ENCODE measurements at places on chromosomes 1 and 21.

DNA sequence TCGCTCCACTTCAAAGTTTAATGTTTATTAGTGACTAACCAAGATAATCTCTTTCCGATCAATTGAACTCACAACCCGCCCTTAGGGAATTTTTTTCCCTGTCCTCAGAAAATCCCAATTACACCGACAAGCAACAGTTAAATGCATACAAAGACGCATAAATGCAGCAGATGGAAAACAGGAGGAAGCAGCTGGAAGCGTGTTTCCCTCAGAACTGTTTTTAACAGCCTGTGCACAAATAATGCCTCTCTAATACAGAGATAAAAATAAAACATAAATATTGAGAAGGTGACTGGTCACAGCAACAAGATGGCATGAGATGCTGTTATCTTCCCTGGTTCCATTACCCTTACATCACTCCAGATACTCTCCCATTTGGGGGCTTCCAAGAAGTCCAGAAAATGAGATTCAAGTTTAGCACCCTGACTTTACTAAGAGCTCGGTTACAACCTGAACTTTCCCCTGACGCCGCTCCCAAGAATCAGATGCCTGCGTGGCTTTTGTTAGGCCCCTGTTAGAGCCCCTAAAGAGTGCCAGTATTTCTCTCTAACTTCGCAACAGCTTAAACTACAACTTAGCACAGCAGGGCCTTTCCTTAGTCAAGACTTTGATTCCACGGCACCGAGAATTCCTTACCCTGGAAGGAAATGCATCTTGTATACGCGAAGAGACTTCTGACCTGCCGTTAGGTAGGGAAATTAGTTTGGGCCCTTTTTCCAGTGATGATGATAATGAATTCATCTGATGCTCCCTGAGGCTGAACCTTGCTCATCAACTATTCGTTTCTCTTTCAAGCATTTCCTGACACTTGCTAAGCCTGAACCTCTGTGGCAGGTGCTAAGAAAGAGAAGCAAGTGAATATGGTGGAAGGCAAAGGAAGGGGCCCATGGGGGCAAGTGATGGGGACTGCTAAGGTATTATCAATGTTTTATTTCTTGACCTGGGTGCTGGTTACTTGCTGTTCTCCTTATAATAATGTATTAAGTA lies 137.7 kb upstream of the SMYD2 start:
- DNase-seq = no peak

- DNase-seq = no peak
Observed at GRCh38 chr1:60949154-60949825, 133.1 kb upstream of the NFIA start.

GRCh38 chr1:117696561-117696960 lies 90.7 kb downstream of the TENT5C start:
- DNase-seq = no peak

DNA sequence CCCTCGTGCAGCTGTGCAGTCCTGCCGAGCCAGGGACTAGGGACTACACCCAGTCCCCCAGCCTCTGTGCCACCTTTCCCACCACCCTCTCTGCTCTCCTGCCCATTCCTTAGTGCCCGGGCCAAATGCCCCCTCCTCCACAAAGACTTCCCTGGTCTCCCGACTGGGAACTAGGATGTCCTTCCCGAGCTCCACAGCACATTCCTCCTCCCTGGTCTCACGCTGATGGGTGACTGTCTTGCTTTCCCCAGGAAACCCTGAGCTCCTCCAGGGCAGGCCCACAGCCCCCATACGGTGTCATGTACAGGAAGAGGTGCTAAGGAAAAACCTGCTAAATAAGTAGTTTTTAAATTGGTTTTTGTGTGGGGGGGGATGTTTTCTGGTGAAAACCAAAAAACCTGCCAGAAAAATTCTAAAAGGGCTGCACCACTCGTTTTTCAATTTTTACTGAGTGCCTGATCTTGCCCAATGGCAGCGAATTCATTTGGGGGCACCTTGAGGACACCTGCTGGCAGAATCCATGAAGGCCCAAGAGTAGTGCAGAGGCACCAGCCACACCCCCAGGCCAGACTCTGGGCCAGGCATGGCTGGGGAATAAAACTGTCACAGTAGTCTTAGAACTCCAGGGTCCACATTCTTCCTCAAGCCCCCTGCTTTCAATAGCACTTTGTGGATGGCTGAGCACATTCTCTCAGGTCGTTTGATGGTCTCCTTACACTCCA lies 50.4 kb downstream of the GLIS1 start:
- DNase-seq = no peak

DNA sequence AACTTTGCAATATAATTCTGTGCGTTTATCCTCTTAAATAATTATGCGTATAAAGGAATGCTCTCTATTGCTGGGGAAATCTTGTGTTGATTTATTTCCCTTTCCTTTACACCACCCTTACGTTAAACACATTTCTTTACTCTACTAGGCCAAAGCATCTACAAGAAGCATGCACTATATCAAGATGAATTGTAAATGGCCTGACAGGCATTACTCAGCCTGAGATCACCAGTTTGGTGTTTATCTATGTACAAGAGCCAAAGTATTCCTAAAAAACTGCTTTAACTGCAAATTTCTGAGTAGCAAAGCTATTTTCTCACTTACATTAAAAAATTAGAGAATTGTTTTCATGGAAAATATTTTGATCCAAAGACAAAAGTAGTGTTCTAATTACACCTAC lies 114.8 kb downstream of the TYW3 start:
- DNase-seq = no peak
